GM12891 (cell line): ENCODE measurements at places on chromosomes 13 and 19.

DNA sequence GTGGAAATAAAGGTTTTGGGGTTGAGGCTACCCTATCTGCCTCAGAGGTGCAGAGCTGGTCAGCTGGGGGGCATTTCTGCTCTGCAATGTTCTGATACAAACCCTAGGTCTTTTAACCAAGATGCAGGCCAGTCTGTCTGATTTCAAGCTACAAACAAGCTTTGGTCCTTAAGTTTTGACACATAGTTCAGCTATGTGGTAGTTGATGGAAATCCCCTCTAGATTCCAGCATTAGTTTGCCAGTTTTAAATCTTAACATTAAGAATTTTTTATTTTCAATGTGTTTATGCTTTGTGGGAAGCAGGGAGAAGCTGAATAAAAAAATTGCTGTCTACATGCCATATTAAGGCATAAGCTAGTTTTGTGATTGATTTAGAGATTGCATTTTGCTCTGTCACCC lies 225.7 kb downstream of the LMO7 start:
- DNase-seq: no peak

DNA sequence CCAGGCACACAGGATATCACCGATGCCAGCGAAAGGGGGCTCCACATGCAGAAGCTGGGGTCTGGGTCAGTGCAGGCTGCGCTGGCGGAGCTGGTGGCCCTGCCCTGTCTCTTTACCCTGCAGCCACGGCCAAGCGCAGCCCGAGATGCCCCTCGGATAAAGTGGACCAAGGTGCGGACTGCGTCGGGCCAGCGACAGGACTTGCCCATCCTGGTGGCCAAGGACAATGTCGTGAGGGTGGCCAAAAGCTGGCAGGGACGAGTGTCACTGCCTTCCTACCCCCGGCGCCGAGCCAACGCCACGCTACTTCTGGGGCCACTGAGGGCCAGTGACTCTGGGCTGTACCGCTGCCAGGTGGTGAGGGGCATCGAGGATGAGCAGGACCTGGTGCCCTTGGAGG lies 7.2 kb downstream of the NCAN start:
- DNase-seq: no peak

GRCh38 chr13:73945871-73946270 lies 188.3 kb downstream of the KLF12 start:
- no peak for DNase-seq

GRCh38 chr13:23468811-23469210 lies 35.3 kb upstream of the SACS start:
- DNase-seq: no peak

DNA sequence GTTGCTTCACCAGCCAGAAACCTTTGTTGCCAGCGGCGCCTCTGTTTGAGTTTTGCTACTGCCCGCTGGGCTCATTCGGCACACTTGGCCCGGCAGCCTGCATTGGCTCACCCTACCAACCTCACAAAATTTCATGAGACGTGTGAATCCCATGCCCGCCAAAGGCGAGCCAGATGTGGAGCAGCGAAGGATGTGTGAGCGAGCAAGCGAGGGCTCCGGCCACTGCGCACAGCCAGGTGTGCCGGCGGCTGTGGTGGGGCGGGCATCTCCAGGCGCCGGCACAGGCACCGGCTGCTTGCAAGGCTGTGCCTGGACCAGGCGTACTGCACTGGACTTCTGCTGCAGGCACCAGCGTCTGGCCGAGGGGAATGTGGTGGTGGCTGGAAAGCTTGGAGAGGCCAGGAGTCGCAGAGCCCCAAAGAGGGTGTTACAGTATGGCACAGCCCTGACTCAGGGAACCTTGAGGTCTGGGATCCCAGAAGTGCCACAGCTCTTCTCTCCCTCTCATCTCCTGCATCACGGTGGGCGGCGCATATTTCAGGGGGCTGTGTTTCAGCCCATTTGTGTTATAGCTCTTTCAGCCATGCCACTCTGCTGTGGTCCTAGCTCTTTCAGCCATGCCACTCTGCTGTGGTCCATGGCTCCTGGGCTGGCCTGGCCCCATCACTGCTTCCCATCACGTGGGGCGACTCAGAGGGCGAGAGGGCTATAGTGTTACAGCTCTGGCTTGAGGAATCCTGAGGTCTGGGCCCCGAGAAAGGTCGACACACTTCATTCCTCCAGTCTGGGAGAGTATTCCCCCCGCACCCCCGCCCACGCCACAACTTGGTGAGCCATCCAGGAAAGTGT lies 592.0 kb upstream of the SLITRK5 start:
- no peak for DNase-seq

DNA sequence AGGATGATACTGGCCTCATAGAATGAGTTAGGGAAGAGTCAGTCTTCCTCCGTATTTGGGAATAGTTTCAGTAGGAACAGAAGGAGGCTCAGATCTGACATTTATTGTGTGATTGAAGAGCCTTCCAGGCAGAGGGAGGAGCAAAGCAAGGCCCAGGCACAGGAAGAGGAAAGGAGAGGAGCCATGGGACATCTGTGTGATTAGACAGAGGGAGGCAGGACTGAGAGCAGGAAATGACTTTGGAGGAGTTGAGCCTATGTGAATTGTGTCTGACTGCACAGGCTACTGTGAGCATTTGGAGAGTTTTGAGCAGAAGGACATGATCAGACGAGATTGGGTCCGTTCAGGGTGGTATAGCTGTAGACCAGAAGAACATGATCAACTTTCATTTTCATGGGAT lies 8.5 kb downstream of the SIGLEC7 start:
- no peak for DNase-seq

DNA sequence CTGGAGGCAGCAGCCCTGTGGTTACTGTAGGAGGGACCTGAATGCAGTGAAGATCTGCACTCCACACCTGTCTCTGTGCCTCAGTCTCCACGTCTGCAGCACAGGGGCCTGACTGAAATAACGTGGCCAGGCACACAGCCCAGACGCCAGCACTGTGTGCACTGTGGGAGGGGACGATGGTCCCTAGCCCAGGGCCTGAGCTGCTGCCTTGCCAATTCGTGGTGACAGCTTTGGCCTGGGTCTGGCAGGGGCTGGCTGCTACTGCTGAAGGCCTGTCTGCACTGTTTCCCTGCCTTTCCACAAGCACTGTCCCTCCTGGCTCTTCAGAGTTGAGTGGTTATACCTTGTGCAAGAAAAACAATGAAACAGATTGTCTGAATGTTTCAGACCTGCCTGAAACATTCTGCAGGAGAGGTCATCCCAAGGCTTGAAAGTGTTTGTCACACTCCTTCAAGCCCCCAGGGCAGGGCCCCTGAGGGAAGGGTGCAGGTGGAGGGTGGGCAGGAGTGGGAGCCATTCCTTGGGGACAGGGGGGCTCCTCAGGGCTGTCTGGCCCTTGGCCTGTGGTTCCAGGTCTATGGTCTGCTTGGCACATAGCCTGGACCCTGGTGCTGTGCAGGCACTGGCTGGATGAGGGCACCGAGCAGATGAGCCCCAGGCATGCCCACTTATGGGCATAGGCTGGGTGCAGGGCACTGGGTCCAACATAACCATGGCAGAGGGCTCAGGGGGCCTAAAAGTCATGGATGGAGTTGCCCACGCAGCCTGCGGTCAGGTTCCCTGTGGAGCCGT lies 38.7 kb upstream of the LDLR start:
- DNase-seq: no peak

- DNase-seq: no peak
Measured at GRCh38 chr13:19632915-19633478, 462 bp upstream of the MPHOSPH8 start.

- DNase-seq: no peak
Measured at GRCh38 chr19:44069415-44069814, 2.5 kb upstream of the ZNF284 start.

- no peak for DNase-seq
Measured at GRCh38 chr13:42229287-42229686, 42.7 kb upstream of the AKAP11 start.

DNA sequence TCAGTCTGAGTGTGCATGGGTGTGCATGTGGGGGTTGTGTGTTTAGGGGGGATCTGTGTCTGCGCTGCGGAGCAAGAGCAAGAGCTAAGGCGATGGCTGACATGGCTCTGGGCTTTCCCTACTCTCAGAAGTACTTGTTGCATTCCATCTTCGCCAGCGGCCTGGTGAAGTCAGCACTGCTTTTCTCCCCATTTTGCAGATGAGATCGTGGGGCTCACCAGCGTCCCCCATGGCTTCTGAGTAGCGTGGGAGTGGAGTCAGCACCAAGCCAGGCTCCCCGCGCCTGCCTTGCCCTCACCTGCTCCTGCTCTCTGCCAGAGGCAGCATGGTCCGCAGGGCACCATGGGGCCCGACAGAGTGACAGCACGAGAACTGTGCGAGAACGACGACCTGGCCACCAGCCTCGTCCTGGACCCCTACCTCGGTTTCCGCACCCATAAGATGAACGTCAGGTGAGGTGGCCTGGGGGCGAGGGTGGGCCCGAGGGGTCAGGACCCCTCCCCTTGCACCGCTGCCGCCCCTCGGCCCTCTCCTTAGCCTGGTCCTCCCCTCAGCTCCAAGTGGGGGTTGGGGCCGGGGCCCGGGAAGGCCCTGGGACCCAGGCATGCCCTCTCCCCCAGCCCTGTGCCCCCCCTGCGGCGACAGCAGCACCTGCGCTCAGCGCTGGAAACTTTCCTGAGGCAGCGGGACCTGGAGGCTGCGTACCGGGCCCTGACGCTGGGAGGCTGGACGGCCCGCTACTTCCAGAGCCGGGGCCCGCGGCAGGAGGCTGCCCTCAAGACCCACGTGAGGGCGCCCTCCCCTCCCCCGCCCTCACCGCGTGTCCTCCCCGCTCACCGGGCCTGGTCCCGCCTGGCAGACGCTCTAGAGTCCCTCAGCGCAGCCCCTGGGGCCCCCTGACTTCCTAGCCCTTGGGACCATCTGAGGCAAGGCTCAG lies 2.2 kb downstream of the KMT5C start:
- DNase-seq: no peak

DNA sequence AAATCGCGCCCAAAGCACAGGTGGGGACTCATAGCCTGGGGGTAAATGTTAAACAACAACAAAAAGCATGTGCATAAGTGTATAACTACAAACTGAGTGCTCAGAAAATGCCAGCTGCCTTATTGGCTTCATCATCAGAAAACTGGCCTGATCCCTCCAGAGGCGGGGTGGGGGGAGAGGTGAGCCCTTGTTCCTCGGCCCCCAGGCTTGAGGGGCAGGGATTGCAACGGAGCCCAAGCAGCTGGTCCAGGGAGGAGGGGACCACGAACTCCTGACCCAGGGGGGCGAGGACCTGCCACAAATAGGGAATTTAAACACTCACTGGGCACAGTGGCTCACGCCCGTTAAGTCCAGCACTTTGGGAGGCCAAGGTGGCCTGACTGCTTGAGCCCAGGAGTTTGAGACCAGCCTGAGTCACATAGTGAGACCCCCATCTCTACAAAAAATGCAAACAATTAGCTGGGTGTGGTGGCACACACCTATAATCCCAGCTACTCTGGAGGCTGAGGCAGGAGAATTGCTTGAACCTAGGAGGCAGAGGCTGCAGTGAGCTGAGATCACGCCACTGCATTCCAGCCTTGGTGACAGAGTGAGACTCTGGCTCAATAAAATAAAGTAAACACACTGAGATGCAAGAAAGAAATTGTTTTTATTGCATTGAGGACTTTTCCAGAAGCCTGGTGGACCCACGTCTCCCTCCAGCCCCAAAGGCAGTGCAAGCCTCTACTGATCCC lies 8.7 kb downstream of the SIRT6 start:
- DNase-seq: no peak

DNA sequence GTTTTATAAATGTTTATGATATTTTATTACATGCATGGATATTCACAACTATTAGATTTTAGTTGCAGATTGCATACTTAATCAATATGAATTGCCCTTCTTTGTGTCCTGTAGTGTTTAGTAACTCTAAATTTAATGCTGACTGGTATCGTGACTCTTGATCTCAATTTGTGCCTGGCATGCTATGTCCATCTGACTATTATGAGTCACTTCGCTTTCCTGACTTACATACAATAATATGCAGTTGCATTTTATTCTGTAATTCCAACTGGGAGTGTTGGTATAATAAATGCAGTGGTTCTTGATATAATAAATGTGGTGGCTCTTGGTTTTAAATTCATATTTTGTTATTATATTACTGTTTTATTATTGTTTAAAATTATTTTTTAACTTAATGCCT lies 277.5 kb downstream of the LIG4 start:
- no peak for DNase-seq

DNA sequence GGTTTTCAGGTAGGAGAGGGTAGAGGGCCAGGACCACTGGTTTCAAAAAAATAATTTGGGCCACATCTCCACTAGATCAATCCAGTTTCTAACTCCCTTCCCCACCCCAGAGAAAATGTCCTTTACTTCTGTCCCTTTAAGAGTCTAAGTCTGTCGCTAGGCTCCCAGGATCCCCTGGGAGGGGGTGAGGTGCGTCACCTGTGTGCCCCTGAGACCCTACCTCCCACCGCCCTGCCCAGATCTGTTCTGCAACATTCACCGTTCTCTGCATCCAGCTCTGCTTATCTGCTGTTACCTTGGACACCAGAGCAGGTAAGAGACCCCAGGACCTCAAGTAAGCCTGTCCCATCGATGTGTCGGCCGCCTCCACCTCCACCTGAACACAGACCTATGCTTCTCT lies at the start of gene GFY:
GFY (plus strand) TSS at position 211 of the 400 bp plus-strand sequence. CDS start 1,043 bp downstream, outside the sequence.
- no peak for DNase-seq

GRCh38 chr19:11017275-11018035 lies 56.6 kb downstream of the SMARCA4 start:
- no peak for DNase-seq

DNA sequence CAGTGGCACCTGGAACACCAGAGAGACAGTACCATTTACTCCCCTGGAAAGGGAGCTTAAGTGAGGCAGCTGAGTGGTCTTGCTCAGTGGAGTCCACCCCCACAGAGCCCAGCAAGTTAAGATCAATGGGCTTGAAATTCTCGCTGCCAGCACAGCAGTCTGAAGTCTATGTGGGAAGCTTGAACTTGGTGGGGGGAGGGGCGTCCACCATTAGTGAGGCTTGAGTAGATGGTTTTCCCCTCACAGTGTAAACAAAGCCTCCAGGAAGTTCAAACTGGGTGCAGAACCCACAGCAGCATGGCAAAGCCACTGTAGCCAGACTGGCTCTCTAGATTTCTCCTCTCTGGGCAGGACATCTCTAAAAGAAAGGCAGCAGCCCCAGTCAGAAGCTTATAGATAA lies 30.3 kb upstream of the CEACAM4 start:
- DNase-seq: no peak

DNA sequence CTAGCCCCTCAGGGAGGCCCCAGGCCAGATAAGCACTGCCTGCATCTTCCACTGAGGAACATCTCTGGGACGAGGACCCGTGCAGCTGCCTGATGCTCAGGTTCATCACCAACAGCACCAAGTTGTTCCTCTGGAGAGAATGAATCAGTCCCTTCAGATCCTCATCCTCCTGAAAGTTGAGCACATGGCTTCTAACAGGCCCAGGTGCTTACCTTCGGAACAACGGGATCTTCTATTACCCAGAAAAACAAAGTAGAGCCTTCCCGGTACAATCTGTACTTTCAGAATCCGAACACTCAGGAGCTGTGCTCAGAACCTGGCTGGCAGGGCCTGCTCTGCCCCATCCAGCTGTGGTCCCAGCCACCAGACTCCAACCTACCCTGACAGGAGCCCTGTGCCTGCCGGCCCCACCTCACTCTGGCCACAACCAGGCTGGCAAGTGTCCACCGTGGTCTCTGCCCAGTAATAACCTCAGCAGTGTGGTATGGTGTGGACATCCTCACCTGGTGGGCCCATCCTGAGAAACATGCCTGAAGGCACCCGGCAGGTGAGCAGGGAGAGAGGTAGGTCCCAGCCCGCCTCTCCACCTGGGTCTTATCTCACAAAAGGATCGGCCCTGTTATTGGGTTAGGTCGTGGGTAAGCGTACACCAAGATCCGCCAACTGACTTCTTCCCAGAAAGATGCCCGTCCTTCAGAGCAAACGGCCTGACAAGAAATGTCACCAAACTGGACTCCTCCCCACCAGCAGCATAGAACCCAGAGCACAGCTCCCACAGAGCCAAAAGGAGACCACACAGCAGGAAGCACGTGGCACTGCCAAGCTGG lies 34.1 kb downstream of the ELL start:
- DNase-seq: no peak

GRCh38 chr19:15286688-15287365 lies 45.5 kb downstream of the BRD4 start:
- DNase-seq: no peak
